Hepatocyte (in vitro differentiated cells): ENCODE measurements at places on chromosomes 5 and 9. TPM values are rescaled to one million over a fixed set of nuclear protein-coding genes. Genes with fewer than 3 reads are reported as not detected.

Gene PGM5
- total RNA-seq: 35.2 and 38.8 TPM in 2 replicates

Gene SLC22A4
- total RNA-seq: 1.4 and 2.5 TPM in 2 replicates

Gene CCL21
- not detected in 2 replicates for total RNA-seq

Gene SLC6A19
- total RNA-seq: 5.2 and 6.7 TPM in 2 replicates

Gene PARP8
- total RNA-seq: 15.5 and 18.0 TPM in 2 replicates

Gene HRH2
- 1.9 and 2.5 TPM in 2 replicates for total RNA-seq

Gene MOB3B
- total RNA-seq: 13.3 and 14.1 TPM in 2 replicates

Gene SLC45A2
- 1.4 TPM in 1 of 2 replicates, not detected in the other for total RNA-seq

Gene CCNO
- 0.12 and 0.13 TPM in 2 replicates for total RNA-seq

Gene OBP2A
- total RNA-seq: not detected in 2 replicates

Gene DBH
- total RNA-seq: not detected in 2 replicates

Gene WNK2
- 6.2 and 8.9 TPM in 2 replicates for total RNA-seq

Gene NRARP
- 5.3 and 8.2 TPM in 2 replicates for total RNA-seq

Gene TRIM14
- 10.0 and 12.2 TPM in 2 replicates for total RNA-seq

Gene FAM221B
- total RNA-seq: not detected in 2 replicates

Gene PRRT1B
- total RNA-seq: 0.17 TPM in 1 of 2 replicates, not detected in the other

Gene MED10
- total RNA-seq: 16.8 and 19.7 TPM in 2 replicates

Gene PALM2AKAP2
- 7.0 and 7.8 TPM in 2 replicates for total RNA-seq

Gene SPATA31C1
- total RNA-seq: not detected in 2 replicates

Gene NEK6
- total RNA-seq: 33.5 and 35.7 TPM in 2 replicates

Gene ADAMTS12
- 8.7 and 8.9 TPM in 2 replicates for total RNA-seq

Gene SMU1
- 21.8 and 25.1 TPM in 2 replicates for total RNA-seq

Gene FBXL7
- total RNA-seq: 10.3 and 12.1 TPM in 2 replicates

Gene MELK
- total RNA-seq: 11.0 and 12.5 TPM in 2 replicates

Gene HACD4
- 1.2 and 1.3 TPM in 2 replicates for total RNA-seq

Gene PCSK1
- 0.36 and 0.90 TPM in 2 replicates for total RNA-seq

Gene MYO10
- total RNA-seq: 32.3 and 33.7 TPM in 2 replicates

Gene DND1
- 0.36 and 1.3 TPM in 2 replicates for total RNA-seq

Gene FCN2
- total RNA-seq: not detected in 2 replicates

Gene RMRP
- 1,377 and 3,174 TPM in 2 replicates for total RNA-seq

Gene ARL15
- total RNA-seq: 53.1 and 66.3 TPM in 2 replicates

Gene IER5L
- 34.5 and 38.0 TPM in 2 replicates for total RNA-seq
